M059J (cell line): ENCODE measurements at places on chromosomes 1 and 21. TPM values are rescaled to one million over a fixed set of nuclear protein-coding genes. Genes with fewer than 3 reads are reported as not detected.

DNA sequence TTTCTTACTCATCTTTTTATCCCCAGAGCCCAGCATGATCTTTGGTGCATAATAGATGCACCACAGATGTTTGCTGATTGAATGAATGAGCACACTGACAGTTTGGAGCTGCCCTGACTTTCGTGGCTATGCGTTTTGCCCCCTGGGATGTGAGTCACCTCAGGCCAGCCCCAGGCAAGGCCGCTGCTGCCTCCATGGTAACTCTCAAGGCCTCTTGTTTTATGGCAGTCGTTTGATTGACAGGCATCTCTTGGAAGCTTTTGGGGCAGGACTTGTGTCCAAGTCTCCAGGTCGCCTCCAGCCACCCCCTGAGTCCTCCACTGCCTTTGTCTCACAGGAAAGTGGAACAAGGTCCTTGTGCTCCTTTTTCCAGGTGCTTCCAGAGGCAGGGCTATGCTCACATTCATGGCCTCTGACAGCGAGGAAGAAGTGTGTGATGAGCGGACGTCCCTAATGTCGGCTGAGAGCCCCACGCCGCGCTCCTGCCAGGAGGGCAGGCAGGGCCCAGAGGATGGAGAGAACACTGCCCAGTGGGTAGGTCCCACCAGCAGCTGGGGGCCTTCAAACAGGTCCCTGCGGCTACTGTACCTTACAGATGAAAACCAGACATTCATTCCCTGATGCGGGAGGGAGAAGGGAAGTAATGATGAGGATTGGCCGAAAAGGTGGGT lies 11.2 kb downstream of the PSEN2 start:
- DNase-seq: peak; percentile 44

The VCAM1 gene
- 2.8 and 5.0 TPM in 2 replicates for total RNA-seq

- no peak for DNase-seq
Observed at GRCh38 chr21:33789697-33790096, 125.9 kb downstream of the ATP5PO start.

The DTL gene
- 57.9 and 65.8 TPM in 2 replicates for total RNA-seq

DNA sequence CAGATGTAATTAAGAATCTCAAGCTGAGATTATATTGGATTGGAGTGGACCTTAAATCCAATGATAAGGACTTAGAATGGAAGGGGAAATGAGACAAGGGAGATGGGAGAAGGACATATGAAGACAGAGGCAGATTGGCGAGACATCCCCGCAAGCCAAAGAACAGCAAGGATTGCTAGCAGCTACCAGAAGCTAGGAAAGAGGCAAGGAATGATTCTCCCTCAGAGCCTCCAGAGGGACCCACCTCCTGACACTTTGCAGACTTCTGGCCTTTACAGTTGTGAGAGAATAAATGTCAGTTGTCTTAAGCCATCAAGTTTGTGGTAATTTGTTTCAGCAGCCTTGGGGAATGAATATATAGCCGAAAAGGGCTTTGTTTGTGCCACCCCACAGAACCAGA lies 20.7 kb downstream of the METTL13 start:
- DNase-seq: no peak

- peak; percentile 74 for DNase-seq
Observed at GRCh38 chr1:202888221-202888530, 773 bp downstream of the RABIF start.

GRCh38 chr1:85295006-85295431 lies 18.6 kb upstream of the BCL10 start:
- DNase-seq: peak; percentile 92

- no peak for DNase-seq
Observed at GRCh38 chr1:212228076-212228475, 57.1 kb upstream of the PPP2R5A start.

The CLCA1 gene
- not detected in 2 replicates for total RNA-seq

The SLC9C2 gene
- not detected in 2 replicates for total RNA-seq

GRCh38 chr1:60170709-60171108 lies 97.1 kb upstream of the C1orf87 start:
- no peak for DNase-seq

DNA sequence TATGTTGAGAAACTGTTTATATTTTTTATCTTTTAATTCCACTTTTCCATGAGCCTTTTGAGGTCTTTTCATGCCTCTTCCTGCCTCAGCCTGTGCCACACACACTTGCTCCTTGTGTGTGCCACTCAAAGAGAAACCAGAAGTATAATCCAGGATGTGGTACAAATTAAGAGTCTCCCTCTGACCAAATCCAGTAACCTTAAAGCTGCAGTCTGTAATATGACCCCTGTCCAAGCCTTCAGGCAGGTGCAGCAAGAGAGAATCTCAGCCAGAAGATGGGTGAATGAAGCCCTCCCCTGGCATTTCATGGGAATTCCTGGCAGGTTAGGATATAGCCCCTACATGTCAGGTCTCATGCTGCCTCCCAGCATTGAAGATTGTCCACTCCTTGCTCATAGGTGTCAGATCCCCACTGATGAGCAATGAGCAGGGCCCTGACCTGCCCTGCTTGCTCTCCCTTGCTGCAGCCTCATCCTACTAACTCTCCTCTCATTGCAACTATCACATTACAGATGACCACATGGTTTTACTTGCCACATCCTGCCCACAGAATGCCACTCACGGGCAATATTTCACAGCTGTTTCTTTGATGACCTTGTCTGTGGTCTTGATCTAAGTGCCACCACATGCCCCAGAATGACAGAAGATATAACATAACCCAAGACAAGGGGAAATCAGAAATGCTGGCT lies 169.3 kb downstream of the SEC16B start:
- DNase-seq: peak; percentile 36

The ACBD3 gene
- 44.7 and 70.0 TPM in 2 replicates for total RNA-seq

GRCh38 chr1:50898773-50899172 lies 61.3 kb downstream of the FAF1 start:
- DNase-seq: no peak

DNA sequence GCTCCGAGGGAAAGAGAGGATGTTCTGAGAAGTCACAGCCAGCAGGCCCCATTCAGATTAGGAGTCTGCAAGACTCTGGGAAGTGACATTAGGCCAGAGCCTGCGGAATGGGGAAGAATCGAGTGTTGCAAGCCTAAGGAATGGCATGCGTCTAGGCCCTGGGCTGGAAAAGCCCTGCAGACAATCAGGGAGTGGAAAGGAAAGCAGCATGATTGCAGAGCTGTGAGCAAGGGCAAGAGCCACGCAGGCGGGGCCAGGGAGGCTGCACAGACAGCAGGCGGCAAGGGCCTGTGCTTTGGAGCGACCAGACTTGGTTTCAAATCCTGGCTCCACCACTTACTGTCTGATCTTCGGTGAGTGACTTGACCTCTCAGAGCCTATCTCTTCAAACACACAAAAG lies 118.2 kb downstream of the RRAGC start:
- DNase-seq: no peak

The PLA2G2C gene
- not detected in 2 replicates for total RNA-seq

GRCh38 chr1:7667159-7667558 lies 103.9 kb upstream of the VAMP3 start:
- no peak for DNase-seq

DNA sequence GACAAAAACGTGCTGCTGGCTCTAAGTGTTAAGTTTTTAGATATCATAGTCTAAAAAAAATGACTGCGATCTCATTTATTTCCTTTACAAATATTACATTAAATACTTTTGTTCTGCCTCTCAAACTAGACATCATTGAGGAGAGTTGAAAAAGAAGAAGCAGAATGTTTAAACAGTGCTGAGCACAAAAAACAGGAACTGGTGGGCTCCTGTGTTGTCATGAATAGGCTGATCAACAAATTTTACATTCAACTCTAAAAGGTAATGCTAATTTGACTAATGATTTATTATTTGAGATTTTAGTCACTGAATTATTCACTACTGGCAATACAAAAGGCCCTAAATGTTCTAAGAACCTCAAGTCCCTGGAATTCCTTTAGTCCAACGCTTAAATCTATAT lies 66.1 kb downstream of the GPATCH2 start:
- DNase-seq: no peak

The ZNF683 gene
- total RNA-seq: not detected in 2 replicates

DNA sequence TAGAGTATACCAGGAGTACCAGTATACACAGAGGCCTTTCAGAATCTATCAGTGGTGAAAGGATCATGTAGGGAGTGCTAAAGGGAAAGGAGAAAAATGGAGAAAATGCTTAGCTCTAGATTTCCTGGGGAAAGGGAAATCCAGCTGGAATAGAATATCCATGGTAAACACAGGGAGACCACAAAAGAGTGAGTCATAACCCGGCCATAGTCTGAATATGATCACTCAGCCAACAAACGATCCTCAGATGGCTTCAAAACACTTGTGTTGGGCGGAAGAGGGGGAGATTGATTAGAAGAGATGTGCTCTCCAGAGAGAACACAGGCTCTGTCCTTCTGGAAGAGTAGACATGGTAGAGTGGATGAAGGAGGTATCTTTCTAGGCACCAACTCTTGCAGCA lies 180.6 kb downstream of the PAPPA2 start:
- peak; percentile 6 for DNase-seq

The PRR9 gene
- total RNA-seq: not detected in 2 replicates

- no peak for DNase-seq
Observed at GRCh38 chr1:203516906-203517305, 23.0 kb downstream of the OPTC start.

The CFAP57 gene
- 0.67 TPM in 1 of 2 replicates, not detected in the other for total RNA-seq

- DNase-seq: no peak
Observed at GRCh38 chr1:99788896-99789295, 22.5 kb upstream of the FRRS1 start.
